ENCODE measurements at places on chromosomes 13 and 19. TPM values are rescaled to one million over a fixed set of nuclear protein-coding genes. Genes with fewer than 3 reads are reported as not detected.

The C19orf67 gene
- not detected for total RNA-seq

The ADAT3 gene
- total RNA-seq: 1.5 TPM

The CYP2F1 gene
- total RNA-seq: not detected

The LGALS4 gene
- total RNA-seq: not detected

The TRAPPC6A gene
- total RNA-seq: 5.0 TPM
